Stimulated activated CD4-positive, alpha-beta T cell treated with anti-CD3 and anti-CD28 coated beads, TNF-alpha, amount 100 ng/mL, for 1 hour (primary cell): ENCODE measurements at places on chromosomes 1 and 21.

- no peak for DNase-seq
Measured at GRCh38 chr1:216596281-216596862, 126.9 kb downstream of the ESRRG start.

GRCh38 chr1:47931395-47931794 is 65.8 kb downstream of the TRABD2B start:
- no peak for DNase-seq

- DNase-seq = no peak
Measured at GRCh38 chr1:202058001-202058908, 47.9 kb downstream of the ELF3 start.

- no peak for DNase-seq
Measured at GRCh38 chr1:90993245-90993644, 28.6 kb downstream of the ZNF644 start.
